ENCODE measurements at places on chromosomes 4 and X. TPM values are rescaled to one million over a fixed set of nuclear protein-coding genes. Genes with fewer than 3 reads are reported as not detected.

DNA sequence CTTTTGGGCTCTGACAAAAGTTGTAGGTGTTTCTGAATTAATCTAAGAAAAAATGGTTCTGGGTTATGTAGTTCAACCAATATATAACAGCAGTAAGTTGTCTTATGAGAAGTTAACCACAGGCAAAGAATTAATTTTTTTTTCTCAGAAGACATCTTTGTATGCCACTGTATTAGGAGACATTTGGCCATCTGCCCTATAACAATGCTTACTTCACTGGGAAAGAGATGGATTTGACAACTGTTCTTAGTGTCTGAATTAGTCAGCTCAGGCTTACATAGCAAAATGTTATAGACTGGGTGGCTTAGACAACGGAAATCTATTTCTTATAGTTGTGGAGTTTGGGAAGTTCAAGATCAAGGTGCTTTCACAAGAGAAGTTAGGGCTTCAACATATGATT is 508.1 kb downstream of the STIM2 start:
- no peak for DNase-seq

DNA sequence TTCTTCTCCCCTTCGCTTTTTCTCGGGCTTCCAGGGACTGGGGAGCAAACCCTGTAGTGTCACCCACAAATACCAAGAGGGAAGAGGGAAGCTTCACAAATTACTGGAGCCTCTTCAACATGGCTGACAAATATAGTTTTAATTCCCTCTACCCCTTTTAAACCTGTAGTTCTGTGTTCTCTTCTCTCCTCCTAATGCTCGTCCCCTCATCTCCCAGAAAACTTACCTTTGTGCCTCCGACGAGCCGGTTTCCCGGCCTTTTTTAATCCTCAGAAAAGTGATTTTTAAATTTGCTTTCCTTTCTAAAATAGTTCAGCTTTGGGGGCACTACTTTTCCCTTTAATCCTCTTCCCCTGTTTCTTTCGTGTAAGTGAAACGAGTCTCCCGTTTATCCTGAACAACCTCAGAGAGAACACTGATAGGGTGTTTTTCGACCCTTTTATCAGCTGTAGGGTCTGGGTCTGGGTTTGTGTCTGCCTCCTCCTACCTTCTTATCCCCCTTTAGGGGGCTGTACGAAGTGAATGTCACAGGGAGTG is 408 bp downstream of the TET2 start:
- DNase-seq = no peak

DNA sequence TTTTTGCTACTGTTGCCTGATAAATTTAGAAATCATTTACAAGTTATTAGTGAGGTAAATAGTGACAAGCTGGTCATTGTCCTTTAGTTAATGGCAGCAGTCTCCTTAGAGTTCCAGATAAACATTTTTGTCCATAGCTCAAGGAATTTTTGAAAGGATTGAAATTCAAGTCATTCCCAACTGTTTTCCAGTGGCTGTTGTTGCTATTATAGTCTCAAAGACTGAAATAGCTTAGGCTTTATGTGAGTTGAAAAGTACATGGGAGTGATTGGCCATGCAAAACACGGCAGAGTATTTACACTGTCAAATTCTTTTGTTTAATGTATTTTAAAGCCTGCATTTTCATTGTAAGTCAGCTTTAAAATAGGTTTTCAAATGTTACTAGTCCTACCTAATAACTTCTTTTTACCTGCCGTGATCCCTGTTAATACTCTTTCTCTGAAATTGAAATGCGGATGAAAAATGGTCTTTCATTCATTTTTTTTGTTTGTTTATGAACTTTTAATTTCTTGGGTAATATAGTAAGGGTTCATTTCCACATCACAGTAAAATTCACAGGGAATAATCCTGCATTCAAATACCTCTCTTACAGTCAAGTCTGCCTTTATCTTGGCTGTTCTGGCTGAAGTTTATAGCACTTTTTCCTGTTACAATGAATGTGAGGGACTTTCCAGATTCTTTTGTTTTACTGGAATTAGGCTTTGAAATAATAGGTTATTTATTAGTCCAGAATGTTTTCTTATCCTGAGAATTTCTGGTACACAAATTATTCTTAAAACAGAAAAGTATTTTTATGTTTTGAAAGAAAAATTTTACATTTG is 85.1 kb downstream of the PDLIM5 start:
- DNase-seq = no peak

Gene ADGRG4
- not detected for total RNA-seq

GRCh38 chr4:182139491-182139890 is 103.7 kb upstream of the TENM3 start:
- no peak for DNase-seq

DNA sequence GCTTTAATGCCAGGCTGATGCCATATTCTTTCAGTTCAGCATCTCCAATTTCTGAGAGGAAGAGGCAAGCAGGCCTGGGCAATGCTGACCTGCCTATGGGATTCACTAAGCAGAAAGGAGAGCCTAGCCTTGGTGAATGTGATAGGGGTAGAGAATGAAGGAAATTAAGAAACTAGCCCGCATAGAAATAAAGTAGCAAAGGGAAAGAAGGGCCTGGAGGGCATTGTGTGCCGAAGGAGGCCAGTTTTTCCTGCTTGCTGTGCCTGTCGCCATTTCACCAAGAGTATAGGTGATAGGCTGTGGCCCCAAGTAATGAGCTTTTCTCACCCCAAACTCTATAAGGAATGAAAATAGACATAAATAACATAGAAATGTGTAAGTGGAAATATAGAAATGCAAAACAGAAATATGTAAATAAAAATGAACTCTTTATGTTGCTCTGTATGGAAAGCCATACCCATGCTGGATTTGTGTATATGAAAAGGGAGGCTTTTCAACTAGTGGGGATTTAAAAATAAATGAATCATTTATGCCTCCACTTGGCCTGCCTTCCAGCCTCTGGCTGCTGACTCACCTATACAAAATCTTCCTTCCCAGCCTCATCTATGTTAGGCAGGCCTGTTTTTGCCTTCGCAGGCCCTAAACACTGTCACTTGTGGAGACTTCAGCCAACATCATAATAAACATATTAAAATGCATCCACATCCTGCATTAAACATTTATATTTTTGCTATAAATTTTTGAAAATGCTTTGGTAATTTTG is 5.1 kb upstream of the OCRL start:
- DNase-seq = peak; percentile 50
